Activated naive CD4-positive, alpha-beta T cell (primary cell): ENCODE measurements at places on chromosomes 5 and 9.

- DNase-seq, result no peak
These were observed 35.5 kb downstream of the VAV2 start for GRCh38 chr9:133956520-133957076.

- DNase-seq, result no peak
These were observed 57.3 kb downstream of the CTSL start for GRCh38 chr9:87783180-87783579.

DNA sequence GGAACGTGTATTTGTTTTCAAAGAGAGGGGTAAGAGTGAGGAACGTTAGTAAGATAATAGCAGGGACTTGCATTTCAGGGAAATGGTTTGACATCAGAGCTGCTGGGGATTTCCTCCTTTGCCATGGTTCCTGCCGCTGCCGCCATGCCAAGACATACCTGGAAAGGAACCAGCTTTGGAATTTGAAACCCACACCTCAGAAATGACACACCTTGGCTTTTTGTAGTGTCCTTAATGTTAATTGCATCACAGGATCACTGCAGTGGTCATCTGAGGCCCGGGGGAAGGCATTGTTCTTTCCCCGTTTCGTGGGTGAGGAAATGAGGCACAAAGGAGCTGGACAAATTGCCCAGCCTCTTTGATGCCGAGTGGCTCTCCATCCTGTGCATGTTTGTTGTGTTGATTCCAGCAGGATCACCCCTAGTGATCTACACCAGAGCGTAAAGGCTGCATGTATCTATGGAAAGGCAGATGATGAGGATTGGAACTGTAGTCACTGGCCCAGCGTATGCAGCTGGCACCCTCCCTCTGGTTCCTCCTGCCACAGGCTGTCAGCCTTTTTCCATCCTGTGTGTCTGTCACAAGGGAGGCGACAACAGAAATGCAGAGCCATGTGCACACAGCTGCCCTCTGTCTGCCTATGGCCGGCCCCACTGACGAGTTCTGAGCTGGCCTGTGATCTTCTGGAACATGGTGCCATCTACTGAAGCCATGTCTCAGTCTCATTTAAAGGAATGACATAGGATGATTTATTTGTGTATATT, 37.8 kb downstream of the SLC46A2 start:
- no peak for DNase-seq

GRCh38 chr5:122014236-122014935, 52.6 kb downstream of the SRFBP1 start:
- no peak for DNase-seq

- DNase-seq, result no peak
These were observed 199.4 kb downstream of the MEF2C start for GRCh38 chr5:88683506-88684135.

DNA sequence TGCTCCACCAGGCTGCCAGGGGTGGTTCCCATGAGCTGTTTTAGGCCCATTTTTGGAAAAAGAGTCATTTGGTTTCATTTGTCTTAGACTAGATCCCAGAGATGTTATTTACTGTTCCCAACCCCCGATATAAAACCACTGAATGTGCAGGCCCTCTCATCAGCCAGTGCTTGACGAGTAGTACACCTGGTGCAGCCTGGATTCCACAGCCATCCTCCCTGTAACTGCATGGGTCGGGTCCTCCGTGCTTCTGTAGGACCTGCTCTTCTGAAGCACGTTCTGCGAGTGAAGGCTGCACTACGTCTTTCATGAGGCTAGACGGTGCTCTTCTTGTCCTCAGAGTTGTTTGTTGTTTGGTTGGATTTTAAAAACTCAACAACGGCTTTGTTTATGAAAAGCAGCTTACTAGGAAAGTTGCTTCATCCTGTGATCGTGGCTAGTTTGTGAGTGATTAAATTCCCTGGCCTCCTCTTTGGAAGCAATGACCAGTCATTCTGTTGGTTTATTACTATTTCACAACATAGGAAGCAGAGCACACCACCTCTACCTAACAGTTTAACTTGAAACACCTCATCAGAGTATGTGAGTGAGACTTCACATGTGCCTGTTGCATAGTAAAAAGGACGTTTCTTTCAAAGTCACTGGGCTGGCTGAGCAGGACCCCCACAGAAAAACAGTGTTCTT, 135.2 kb downstream of the AOPEP start:
- DNase-seq, result no peak

GRCh38 chr9:87370049-87370685, 127.5 kb upstream of the DAPK1 start:
- DNase-seq, result no peak

- DNase-seq, result no peak
These were observed 42.2 kb downstream of the FGD3 start for GRCh38 chr9:92989561-92989960.

- no peak for DNase-seq
These were observed 145.7 kb downstream of the EBF1 start for GRCh38 chr5:158953929-158954534.

GRCh38 chr9:34521406-34522045, 1.3 kb downstream of the ENHO start:
- DNase-seq, result no peak
